Activated CD4-positive, alpha-beta T cell treated with anti-CD3 and anti-CD28 coated beads, Interleukin-2, amount 50 U/mL, for 1 hour (primary cell): ENCODE measurements at places on chromosomes 12 and 14.

- no peak for DNase-seq
These were observed 22.0 kb upstream of the ULK1 start for GRCh38 chr12:131872154-131873051.

- peak; percentile 23 for DNase-seq
These were observed 2.0 kb downstream of the EMC9 start for GRCh38 chr14:24139272-24139934.

DNA sequence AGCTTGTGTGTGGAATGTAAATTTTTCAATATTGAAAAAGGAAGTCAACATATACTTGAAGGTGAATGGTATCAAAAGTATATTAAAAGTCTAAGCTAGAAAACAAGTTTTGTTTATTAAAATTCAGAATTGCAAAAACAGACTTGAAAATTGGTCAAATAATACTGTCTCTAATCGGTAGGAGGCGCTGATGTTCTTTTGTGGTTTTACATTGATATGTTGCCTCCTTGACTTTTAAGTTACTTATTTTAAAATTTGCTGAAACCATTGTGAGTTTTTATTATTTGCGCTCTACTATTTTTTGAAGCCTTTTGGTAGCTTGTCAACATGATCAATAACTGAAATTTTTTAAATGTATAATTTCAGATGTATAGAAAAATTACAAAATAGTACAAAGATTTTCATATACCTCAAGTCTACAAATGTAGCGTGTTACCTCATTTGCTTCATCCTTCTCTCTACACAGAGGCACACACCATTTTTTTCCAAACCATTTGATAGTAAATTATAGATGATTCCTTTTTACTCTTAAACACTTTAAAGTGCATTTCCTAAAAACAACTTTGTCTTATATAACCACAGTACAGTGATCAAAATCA lies 6.9 kb downstream of the RTRAF start:
- no peak for DNase-seq

GRCh38 chr14:49622022-49622607 lies 1.5 kb downstream of the MGAT2 start:
- DNase-seq = no peak

GRCh38 chr12:113162102-113163029 lies 12.8 kb downstream of the CFAP73 start:
- no peak for DNase-seq

DNA sequence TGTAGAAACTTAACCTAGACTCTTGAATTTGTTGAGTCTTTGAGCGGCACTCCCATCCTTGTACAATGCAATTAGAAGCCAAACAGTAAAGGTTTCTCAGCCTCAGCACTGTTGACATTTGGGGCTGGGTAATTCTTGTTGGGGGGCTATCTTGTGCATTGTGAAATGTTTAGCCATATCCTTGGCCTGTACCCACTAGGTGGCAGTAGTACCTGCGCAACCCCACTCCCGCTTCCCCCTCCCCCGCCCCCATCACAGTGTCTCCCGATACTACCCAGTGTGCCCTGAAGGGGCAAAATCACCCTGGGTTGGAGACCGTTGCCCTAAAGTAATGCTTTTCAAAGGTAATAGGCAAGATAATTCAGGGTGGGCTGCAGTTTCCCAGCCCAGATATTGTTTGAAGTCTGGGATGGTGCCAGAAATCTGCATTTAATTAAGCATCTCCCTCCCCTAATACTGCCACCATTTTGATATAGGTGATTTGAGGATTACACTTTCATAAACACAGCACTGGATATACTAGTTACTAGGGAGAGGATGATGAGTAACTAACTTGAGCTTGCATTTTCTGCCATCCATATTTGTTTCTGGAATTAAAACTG lies 1.8 kb downstream of the COX6A1 start:
- peak; percentile 75 for DNase-seq

GRCh38 chr14:102539544-102540314 lies 30.2 kb upstream of the ANKRD9 start:
- DNase-seq = no peak

- DNase-seq = no peak
These were observed 30.6 kb downstream of the VCPKMT start for GRCh38 chr14:50085570-50086320.
